ENCODE measurements at places on chromosomes 1 and 21. TPM values are rescaled to one million over a fixed set of nuclear protein-coding genes. Genes with fewer than 3 reads are reported as not detected.
A peak's percentile ranks its signal among the peaks of the same experiment; 100 is the strongest.

CFAP74 gene
- 0.26 TPM for total RNA-seq

- no peak for DNase-seq
- H3K4me3 ChIP-seq = no peak overlapping the region
- H3K27ac ChIP-seq = no peak overlapping the region
- H3K36me3 ChIP-seq = no peaks in the 10 kb centered on the region
- H3K4me1 ChIP-seq = no peaks in the 10 kb centered on the region
- H3K27me3 ChIP-seq = peaks cover 10% of the 10 kb centered on the region
These were observed 6.9 kb downstream of the CATSPER4 start for GRCh38 chr1:26197301-26197700.

DNA sequence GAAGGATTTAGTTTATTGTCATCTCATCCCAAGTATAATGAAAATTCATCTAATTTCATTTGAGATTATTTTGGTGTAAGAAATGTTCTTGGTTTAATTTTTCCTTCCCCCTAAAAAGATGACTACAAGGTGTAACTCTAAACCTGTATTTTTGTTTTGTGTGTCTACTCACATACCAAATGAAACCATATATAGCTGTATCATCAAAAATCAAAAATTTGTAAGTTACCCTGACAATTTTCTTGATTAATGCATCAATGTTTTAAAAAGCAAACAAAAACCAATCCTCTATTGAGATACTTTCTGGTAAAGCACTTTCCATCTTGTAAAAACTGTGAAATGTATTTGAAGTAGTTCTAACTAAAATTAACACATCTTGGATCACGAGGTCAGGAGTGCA lies 30.8 kb downstream of the FH start:
- H3K36me3 ChIP-seq = no peaks in the 10 kb centered on the region
- DNase-seq = no peak
- H3K27me3 ChIP-seq = no peaks in the 10 kb centered on the region
- no peak overlapping the region for H3K4me3 ChIP-seq
- no peak overlapping the region for H3K27ac ChIP-seq
- H3K4me1 ChIP-seq = peaks cover 4% of the 10 kb centered on the region

SPATA17 gene
- 0.77 TPM for total RNA-seq

DNA sequence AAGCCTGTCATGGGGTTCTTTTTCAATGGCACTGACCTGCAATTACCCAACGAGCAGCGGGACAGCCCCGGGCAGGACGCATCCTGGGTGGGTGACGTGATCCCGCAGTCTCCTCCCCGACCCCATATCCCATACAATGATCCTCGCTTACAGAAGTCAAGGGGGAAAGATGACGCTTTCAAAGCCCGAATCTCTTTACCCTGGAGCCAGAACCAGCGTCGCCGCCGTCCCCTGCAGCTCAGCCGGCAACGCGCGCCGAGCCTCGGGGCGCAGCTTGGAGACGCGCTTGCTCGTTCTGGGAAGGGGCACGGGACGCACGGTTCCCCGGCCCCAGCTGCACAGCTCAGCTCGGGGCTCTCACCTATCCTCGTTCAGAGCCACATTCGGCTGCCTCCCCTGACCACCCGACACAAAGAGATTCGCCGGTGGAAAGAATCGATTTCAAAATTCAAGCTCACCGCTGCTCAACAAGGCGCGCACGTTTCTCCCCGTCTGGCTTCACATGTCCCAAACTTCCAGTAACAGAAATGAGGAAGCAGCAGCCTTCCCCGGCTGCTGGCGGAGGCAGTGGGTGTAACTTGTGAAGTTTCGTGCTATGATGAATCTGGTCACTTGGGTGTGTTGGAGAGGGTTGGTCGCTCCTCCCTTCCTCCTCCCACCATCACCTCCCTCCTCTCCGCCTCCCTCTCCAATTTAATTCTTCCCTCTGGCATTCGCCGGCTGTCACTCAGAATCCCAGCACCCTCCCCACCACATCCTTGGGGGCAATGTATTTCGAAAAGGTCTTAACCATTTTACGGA lies at the start of gene TIAM1:
Gene TIAM1, minus strand, starts transcription at position 582 of the 801 bp plus-strand sequence. CDS start 77,289 bp downstream, outside the sequence.
- H3K4me3 ChIP-seq = peak within 1 kb of the TSS; percentile 63
- peaks cover 6% of the 10 kb centered on the region for H3K27me3 ChIP-seq
- DNase-seq = peak; percentile 62
- H3K4me1 ChIP-seq = no peaks in the 10 kb centered on the region
- H3K27ac ChIP-seq = no peak within 1 kb of the TSS

DNA sequence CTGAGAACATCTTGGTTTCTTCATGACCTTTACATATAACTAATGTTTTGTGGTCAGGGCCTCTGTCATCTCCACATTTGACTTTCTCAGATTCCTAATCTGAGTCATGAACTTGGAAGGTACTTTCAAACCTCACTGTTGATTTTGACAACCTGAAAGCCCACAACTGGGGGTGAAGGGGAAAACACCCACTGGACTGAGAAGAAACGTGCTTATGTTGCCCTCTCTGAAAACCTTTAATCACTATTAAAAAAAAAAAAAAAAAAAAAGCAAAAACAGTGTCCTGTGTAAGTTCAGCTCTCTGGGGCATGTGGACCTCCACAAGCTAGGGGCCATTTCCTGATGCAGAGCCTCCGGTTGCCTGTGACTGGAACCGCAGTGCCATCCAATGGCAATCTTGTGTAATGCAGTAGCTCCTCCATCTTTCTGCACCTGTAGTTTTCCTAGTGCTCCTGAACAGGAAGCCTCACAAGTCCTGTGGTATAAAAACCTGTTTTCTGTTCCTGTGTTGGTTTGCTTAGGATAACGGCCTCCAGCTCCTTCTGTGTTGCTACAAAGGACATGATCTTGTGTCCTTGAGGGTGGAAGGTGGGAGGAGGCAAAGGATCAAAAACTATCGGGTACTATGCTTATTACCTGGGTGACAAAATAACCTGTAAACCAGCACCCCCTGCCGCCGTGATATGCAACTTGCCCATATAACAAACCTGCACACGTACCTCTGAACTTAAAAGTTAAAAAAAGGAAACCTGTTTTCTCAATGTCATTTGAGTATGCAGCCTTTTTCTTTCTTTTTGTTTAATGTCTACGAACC lies 124.5 kb downstream of the ZNF648 start:
- DNase-seq = peak; percentile 10
- H3K4me3 ChIP-seq = no peak overlapping the region
- no peaks in the 10 kb centered on the region for H3K36me3 ChIP-seq
- no peaks in the 10 kb centered on the region for H3K27me3 ChIP-seq

TSPEAR gene
- not detected for total RNA-seq

GRCh38 chr1:65495137-65495536 lies 74.7 kb downstream of the LEPR start:
- no peak overlapping the region for H3K27ac ChIP-seq
- no peaks in the 10 kb centered on the region for H3K36me3 ChIP-seq
- DNase-seq = no peak
- no peak overlapping the region for H3K4me3 ChIP-seq

TP73 gene
- not detected for total RNA-seq

DNA sequence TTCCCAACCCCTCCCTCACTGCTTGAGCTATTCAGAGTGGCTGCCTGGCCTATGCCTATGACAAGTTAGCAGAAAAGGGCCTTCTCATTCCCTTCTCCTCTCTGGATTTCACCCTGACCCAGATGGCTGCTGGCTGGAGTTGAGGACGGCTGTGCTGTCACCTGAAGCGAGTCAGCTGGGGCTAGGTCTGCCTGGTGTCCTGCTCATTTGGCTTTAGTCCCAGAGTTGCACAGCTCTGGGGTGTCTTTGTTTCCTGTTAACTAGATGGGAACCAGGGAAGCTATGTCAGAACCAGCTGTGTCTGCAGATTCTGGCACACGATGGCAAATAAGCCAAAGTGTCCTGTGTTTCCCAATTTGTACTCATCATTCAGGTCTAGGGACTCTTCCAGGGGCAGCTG lies 52.9 kb downstream of the CNIH3 start:
- H3K4me3 ChIP-seq = no peak overlapping the region
- H3K36me3 ChIP-seq = no peaks in the 10 kb centered on the region
- peak; percentile 25 for DNase-seq
- H3K27ac ChIP-seq = no peak overlapping the region
- no peaks in the 10 kb centered on the region for H3K27me3 ChIP-seq

GRCh38 chr1:153532769-153533599 lies 2.8 kb downstream of the S100A6 start:
- H3K4me3 ChIP-seq = peak overlapping the region; percentile 98
- no peaks in the 10 kb centered on the region for H3K27me3 ChIP-seq
- peaks cover 10% of the 10 kb centered on the region for H3K4me1 ChIP-seq
- DNase-seq = peak; percentile 90
- H3K27ac ChIP-seq = peak overlapping the region; percentile 98

GRCh38 chr1:181119093-181119989 lies 30.8 kb downstream of the IER5 start:
- no peak for DNase-seq
- no peaks in the 10 kb centered on the region for H3K36me3 ChIP-seq
- H3K27me3 ChIP-seq = no peaks in the 10 kb centered on the region
- H3K4me3 ChIP-seq = no peak overlapping the region
- H3K27ac ChIP-seq = no peak overlapping the region
- peaks cover 7% of the 10 kb centered on the region for H3K4me1 ChIP-seq

SLC45A3 gene
- 2.3 TPM for total RNA-seq

DNA sequence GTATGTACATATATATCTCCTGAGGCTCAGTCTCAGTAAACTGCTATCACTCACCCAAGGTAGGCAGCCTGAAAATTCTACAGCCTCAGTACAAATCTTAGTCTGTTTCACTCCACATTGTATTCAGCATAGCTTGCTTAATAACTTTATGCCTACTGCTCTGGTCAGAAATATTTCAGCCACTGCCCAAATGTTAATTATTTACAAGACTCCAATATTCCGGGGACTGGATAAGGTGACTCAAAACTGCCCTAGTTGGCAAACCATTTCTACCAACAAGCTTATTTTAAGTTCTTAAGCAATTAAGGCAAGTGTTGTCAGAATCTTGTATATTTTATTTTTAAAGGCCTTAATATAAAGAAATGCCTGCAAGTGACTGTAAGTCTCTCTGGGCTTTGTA lies 114.8 kb downstream of the LRRIQ3 start:
- no peaks in the 10 kb centered on the region for H3K4me1 ChIP-seq
- H3K27ac ChIP-seq = no peak overlapping the region
- no peak overlapping the region for H3K4me3 ChIP-seq
- H3K36me3 ChIP-seq = no peaks in the 10 kb centered on the region
- no peaks in the 10 kb centered on the region for H3K27me3 ChIP-seq
- no peak for DNase-seq

DNA sequence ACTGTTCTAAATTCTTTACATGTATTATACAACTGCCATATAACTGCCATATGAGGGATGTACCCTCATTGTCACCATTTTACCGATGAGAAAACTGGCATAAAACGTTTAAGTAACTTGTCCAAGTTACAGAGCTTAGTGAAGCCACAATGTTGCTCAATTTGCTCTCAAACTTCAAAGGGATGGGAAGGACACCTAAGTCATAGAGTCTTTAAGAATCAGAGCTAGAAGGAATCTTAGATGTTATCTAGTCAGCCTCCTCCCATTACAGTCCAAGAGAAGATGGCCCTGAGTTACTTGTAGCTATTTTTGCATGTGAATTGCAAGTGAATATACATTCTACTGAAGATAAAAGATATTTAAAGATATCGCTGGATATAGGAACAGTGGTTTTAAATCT lies 31.7 kb downstream of the SELL start:
- no peaks in the 10 kb centered on the region for H3K4me1 ChIP-seq
- H3K4me3 ChIP-seq = no peak overlapping the region
- no peaks in the 10 kb centered on the region for H3K36me3 ChIP-seq
- no peaks in the 10 kb centered on the region for H3K27me3 ChIP-seq
- no peak for DNase-seq

DNA sequence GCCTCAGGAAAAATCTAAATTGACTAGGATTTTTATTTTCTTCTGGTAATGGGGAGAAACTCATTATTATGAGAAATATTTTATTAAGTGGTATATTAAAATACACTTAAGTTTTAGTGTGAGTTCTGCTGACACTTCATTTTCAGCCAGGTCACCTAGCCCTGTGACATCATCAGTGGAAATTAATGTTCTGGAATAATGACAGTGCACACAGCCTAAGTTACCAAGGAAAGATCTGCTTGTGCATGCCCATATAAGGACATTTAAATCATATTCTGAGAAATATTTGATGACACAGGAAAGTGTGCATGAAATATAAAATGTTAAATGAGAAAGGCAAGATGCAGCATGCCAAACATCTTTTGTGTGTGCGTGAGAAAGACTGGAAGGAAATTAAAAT lies 102.0 kb downstream of the KIF14 start:
- no peaks in the 10 kb centered on the region for H3K36me3 ChIP-seq
- no peak overlapping the region for H3K27ac ChIP-seq
- no peaks in the 10 kb centered on the region for H3K27me3 ChIP-seq
- H3K4me3 ChIP-seq = no peak overlapping the region

DNA sequence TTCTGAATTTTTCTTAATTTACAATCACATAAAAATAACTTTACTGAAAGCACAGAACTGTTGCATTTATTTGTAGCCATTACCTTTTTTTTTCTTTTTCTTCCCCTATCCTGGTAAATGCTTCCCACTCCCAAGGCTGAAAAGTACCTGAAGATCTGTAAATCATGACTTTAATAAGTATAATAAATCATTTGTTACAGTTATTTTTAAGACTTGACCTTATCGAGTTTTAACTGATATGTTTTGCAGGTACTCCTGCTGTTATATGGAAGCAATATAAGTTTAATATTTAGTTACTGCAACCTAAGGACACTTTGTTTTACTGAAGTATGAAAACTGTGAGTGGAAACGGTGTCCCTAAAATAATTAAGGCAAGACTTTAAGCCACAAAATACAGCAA lies 142.6 kb downstream of the TTLL7 start:
- no peak for DNase-seq
- no peak overlapping the region for H3K4me3 ChIP-seq
- H3K27me3 ChIP-seq = no peaks in the 10 kb centered on the region
- H3K27ac ChIP-seq = no peak overlapping the region
- no peaks in the 10 kb centered on the region for H3K4me1 ChIP-seq
- H3K36me3 ChIP-seq = no peaks in the 10 kb centered on the region

DNA sequence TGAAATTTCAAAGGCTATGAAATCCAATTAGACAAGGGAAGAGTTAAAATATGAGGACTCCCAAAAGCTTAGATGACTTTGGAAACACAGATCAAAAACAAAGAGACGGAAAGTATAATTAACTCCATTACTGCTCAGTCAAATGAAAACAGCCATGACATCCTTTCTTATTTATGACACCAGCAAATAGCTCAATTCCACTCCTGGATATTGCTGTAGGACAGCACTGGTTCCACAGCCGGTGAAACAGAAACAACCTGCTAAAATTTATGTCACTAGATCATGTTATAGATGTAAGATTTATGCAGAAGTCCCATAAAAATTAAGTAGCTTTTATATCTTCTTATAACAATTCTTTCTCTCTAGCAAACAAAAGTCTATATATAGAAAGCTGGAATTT lies 65.6 kb upstream of the RRP15 start:
- H3K4me3 ChIP-seq = no peak overlapping the region
- H3K4me1 ChIP-seq = no peaks in the 10 kb centered on the region
- no peaks in the 10 kb centered on the region for H3K27me3 ChIP-seq
- H3K27ac ChIP-seq = no peak overlapping the region

Data from fibroblast of lung (primary cell).